T-helper 1 cell (primary cell): ENCODE measurements at places on chromosomes 4 and X.

GRCh38 chrX:12881914-12882313, 15.0 kb downstream of the TLR7 start:
- no peak for DNase-seq

GRCh38 chr4:176409627-176410026, 89.9 kb downstream of the SPCS3 start:
- no peak for DNase-seq

DNA sequence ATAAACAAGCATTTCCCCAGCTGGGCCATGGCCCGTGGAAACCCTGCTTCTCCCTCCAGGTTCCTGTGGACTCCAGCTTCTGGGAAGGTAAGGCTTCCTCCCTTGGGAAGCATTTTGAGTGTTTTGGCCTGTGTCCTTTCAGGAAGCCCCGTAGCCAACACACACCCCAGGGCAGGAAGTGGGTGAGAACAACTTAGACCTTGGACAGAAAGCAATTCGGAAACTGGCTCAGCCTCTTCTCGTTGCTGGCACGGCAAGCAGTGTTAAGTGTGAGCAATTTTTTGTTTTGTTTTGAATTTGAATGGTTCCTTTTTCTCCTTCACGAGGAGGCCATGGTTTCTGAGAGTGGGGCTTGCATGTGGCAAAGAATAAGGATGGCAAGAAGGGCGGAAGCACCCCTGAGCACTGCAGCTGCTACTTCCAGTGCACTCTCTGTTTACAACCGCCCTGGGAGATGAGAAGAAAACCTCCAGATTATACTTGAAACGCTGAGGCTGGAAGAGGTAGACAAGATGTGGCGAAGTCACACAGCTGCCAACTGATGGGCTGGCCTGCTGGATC, 14.1 kb upstream of the CYTL1 start:
- no peak for DNase-seq

DNA sequence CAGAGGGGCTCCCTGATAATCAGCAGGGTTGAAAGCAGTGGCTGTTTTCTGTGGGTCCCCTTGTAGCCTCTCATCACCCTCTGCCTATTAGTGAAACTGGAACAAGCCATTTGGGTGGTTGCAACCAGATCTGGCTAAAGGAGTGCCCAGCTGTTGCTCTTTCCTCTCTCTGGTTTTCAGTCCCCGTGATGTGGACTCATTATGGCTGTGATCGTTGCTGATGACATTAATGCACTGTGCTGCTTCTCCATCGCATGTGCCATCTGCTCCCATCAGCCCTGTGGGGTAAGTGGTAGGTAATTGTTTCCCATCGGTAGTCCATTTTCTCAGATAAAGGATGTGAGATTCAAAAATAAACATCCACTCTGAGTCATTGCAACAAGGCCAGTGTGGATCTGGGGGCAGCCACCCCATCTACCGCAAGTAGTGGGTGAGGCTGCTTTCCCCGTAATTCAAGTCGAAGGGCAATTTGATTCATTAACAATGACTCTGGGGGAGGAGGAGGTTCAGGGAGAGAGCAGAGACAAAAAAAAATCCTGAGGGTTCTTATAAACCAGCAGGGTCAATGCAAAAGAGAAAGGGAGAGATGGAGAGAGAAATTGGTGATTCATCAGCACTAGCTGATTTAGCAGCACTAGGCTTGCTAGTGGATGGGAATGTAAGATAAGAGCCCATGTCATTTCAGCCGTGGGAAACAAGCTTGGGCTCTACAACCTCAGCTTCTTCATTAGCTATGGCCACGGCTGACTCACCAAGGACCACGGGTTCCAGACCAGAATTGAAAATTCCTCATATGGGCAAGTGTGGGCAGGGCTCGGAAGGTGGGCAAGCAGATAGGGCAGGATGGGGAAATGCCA, 357.8 kb downstream of the MID1IP1 start:
- no peak for DNase-seq

DNA sequence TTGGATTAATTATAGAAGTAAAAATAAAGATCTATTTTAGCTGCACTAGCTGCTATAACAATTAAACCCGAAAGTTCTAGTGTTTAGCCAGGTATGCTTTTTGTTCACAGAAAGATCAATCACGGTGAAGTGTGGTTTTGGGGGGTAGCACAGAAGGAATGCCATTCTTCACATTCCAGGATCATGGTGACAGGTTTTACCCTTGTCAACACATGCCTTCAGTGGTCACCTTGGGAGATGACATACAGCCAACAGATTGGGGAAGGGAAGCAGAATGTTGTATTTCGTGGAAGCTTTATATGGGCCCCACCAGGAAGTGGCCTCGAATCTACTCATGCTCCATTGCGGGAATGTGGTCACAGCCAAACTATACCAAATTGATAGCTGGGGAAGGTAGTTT, 753.6 kb downstream of the RAPGEF2 start:
- DNase-seq = no peak

DNA sequence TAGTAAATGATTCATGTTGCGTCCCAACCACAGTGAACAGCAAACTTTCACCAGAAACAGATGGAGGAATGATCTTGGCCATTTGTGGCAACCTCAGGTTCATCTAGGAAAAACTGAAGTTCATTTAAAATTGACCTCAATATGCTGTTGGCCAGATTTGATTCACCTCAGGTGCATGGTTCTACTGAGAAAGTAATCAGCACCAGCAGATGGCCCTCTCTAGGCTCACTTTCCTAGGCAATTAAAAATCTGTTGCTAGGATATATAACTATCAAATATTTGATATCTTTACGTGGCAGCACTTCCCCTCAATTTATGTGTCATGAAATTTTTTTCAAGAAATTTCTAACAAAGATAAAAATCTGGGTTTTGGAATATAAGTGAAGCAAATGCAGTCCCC, 344.7 kb downstream of the GALNTL6 start:
- DNase-seq = no peak

DNA sequence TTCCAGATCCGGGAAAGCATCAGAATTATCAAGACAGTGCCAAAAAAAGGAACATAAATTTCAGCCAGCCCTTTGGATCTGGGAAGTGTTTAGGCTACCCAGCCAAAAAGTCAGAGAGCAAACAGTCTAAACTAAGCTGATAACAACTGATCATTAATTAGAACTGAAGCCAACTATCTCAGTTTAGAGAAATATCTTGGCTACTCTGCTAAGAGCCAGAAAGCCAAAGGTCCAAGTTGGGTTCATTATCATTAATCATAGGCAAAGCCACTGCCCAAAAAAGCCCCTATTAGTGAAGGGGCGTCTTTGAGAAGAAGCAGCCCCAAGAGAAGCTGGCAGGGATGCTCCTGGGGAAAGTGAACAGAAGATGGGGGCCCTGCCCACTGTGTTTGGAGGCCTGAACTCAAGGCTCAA, 37.0 kb upstream of the SHISA3 start:
- no peak for DNase-seq

GRCh38 chr4:81631958-81632441, 160.3 kb upstream of the RASGEF1B start:
- no peak for DNase-seq

GRCh38 chr4:90128961-90129495, 1.8 kb downstream of the CCSER1 start:
- no peak for DNase-seq

- peak; percentile 26 for DNase-seq
Measured at GRCh38 chr4:121656269-121656641, 40.5 kb downstream of the ANXA5 start.

GRCh38 chr4:124450851-124451250, 261.7 kb downstream of the ANKRD50 start:
- no peak for DNase-seq

- DNase-seq = no peak
Measured at GRCh38 chr4:10738826-10739489, 54.4 kb upstream of the CLNK start.

- DNase-seq = no peak
Measured at GRCh38 chr4:148396986-148397673, 45.1 kb downstream of the NR3C2 start.

DNA sequence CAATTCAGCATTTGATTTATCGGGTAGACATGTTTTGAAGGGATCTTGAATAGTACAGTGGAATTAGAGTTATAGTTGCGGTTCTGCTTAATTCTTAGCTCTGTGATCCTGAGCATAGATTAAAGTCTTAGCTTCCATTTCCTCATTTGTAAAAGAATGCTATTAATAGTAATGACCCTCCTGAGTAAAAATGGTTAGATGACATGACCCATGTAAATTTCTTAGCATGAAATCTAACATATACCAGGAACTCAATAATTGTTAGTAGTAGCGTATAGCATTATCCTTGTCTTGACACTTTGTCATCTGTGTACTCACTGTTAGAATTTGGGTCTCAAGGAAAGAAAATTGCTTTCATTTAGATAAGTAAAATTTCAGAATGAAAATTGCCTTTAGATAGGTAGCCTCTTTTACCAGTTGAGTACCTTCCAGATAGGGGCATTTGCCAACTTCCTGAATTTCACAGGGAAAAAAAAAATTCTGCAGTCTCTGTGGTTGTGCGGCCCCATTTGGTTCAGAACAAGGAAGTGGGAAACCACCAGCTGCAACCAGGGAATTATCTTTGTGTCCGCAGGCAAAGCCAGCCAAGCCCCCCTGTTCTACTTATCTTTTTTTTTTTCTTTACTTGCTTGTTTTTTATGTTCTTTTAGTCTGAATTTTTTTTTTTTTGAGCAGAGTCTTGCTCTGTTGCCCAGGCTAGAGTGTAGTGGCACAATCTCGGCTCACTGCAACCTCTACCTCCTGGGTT, 86.9 kb downstream of the TMEM164 start:
- DNase-seq = no peak

DNA sequence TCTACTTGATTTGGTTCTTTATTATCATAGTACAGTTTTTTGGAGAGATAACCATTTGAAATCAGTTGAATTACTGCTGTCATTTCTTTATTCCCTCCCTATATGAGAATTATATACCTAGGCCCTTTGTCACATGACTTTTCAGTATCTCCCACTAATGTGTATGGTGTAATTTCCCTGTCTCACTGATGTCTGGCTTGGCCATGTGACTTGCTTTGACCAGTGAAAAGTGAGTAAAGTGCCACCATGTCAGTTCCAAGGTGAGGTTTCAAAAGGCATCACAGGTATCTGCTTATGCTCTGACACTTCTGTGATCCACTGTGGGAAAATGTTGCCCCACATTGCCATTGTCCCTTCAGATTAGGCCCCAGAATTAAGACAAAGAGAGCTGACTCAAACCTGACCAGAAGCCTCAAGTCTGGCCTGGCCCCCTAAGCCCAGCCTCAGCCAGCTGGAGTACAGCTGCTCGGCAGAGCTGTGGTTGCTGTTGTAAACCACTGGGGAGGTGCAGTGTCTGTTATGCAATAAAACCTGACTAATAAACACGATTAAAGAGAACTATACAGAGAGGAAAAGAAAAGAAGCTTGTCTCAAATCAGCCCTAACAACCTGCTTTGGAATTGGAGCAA, 27.5 kb downstream of the SETD7 start:
- no peak for DNase-seq

DNA sequence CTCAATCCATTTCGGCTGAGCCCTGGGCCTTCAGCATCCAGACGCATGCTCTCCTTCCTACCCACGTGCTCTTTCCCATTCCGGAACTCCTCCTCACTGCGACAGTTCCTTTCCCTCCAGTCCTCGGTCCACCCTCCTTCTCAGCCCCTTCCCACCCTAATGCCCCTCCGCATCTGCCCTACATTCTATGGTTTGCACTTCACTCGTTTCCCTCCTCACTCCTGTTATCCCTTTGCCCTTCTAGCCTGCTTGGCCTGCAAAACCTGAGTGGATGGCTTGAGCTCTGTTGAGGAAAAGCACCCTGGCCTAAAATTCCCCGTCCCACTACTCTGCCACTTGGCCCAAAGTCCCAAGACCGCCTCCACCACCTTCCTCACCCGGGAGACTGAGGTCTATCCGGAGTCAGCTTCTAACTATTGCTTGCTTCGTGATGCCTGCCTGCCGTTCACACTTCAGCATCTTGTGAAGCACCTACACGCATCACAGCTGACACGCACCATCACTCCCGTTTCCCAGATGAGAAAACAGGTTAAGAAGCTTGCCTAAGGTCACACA, 38.6 kb downstream of the MAP7D3 start:
- DNase-seq = no peak

DNA sequence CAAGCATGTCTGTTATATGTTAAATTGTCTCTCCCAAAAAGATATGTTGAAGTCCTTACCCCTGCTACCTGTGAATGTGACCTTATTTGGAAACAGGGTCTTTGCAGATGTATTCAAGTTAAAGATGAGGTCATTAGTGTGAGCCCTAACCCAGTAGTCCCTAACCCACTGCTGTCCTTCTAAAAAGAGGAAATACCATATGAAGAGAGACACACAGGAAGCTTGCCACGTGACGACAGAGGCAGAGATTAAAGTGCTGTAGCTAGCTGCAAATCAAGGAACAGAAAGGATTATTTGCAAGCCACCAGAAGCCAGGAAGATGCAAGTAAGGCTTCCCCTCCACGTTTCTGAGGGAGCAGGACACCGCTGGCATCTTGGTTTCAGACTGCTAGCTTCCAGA, 150.1 kb downstream of the HNRNPD start:
- DNase-seq = no peak

DNA sequence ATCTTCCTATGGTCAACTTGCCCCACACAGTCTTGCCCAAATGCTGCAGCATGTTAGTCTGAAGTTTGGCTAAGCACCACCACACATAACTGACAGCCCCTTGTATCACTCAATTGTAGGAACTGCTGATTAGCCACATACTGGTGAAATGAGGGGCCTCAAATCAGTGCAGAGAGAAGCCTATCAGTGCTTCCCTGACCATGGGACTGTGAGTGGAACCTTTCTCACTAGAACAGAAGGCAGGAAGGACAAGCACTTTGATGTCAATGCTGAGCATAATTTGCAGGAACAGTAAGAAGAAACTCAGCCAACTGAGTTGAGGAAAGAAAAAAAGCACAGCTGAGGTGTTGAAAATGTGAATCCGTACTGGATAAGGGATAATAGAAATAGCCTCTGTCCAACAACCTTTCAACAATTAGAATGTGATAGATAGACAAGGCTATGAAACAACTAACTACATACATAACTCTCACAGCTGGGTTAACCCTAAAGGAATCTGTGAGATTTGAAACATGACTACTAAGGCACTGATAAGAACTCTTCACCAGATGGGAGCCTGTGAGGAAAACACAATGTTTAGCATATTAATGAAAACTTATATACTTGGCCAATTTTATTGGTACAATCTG, 136.6 kb upstream of the SH3RF1 start:
- no peak for DNase-seq

GRCh38 chr4:55347610-55348228, 1.7 kb downstream of the SRD5A3 start:
- no peak for DNase-seq

DNA sequence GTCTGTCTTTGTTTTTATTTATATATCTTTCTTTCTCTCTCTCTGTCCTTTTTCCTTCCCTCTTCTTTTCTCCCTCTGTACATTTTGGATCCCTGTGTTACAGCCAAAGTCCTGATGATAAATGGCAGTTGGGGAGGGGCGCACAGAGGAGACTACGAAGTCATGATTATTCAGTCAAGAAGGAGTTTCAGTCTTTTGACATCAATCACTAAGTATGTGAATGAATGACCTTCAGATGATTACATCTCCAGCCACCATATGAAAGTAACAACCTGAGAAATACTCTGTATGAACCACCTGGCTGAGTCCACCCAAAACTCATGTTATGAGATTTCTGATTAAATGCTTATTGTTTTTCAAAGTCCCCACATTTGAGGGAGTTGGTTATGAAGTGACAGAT, 45.0 kb downstream of the UGT2B7 start:
- DNase-seq = no peak

- peak; percentile 69 for DNase-seq
Measured at GRCh38 chr4:8409264-8410065, 31.1 kb downstream of the ACOX3 start.
